ENCODE measurements at places on chromosomes 6 and 20.
A peak's percentile ranks its signal among the peaks of the same experiment; 100 is the strongest.

- no peak for DNase-seq
These were observed 39.9 kb downstream of the ZNF391 start for GRCh38 chr6:27428502-27428901.

- no peak for DNase-seq
These were observed 20.0 kb downstream of the PPP1R3G start for GRCh38 chr6:5105146-5105545.

DNA sequence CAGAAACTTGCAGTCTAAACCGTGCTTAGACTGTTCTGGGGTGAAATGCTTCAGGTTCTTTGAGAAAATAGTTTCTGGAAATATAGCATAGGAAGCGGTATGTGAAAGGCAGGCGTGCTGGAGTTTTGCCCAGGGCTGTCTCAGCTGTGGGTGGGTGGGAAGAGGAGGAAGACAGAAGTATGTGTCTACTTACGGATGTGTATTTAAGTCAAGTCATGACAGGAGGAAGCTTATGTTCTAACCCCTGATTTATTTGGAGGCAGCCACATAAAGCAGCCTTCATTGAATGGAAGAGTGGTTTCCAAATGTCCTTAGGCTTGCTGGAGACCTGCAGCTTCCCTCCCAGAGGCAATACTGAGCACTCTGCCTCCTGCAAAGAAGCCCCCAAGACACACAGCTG lies 345.8 kb upstream of the PRND start:
- DNase-seq, result no peak

DNA sequence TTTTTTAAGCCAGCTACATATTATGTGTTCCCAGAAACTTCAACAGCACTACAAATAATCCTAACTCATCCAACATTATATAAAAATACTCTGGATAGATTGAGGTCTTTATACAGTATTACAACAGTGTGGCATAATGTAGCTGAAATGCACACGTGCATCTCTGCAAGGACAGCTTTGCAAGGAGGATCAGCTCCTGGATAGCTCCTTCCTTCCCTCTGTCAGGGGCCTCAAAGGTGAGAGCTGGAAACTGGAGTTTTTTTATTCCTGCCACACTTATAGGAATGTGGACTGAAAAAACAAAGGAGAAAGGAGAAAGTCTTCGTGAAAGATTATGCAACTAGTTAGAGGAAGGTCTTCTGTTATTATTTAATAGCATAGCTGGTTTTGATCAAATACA lies 53.1 kb downstream of the PLG start:
- DNase-seq, result no peak

- no peak for DNase-seq
These were observed 988 bp downstream of the TXNDC5 start for GRCh38 chr6:7909323-7910276.

DNA sequence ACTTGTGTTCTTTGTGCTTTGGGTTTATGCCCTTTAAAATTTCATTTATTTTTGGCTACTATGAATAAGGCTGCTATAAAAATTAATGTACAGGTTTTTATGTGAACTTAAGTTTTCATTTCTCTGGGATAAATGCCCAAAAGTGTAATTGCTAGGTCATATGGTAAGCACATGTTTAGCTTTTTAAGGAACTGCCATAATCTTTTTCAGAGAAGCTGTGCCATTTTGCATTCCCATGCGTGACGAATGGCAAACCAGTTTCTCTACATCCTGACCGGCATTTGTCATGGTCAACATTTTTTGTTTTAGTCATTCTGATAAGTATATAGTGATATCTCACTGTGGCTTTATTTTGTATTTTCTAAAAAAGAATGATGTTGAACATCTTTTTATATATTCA lies 236.0 kb upstream of the SGK1 start:
- no peak for DNase-seq

GRCh38 chr20:13288357-13288756 lies 67.3 kb downstream of the ISM1 start:
- DNase-seq, result no peak

DNA sequence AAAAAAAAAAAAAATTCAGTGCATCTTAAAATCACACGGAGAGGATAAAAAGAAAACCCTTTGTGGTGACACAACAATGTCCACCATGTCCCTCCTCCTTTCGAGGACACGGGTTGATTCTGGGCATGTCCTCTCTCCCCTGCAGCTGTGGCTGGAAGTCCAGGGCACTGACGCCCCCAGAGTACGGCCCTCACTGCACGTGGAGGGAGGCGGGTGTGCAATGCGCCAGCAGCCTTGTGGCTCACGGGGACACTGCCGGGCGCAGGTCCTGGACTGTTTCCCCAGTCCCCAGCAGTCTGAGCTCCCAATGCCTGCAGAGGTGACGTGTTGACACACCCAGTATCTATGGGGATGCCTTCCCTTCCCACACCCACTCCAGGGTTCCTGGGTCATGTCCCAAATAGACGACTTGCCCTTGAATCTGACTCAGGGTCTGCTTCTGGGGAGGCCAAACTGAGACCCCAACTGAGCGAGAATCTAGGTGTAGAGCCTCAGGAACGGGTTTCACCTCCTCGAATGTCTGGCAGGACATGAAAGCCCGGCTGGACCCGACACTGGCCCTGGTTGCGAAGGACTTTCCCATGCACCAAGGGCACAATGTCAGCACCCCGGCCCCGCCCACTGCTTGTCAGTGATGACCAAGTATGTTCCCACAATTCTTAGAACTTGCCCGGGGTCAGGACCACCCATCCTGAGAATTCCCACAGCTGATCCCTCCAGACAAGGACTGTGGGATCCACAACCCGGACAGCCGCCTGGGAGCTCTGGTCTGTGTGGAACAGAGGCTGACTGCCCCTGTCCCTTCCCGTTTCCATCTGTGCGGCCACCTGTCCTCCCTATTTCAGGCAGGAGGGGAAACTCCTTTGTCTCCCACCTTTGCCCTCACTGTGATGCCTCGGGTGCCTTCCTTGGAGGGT lies 425.1 kb upstream of the SULF2 start:
- DNase-seq, result no peak

GRCh38 chr6:33207552-33208090 lies 679 bp upstream of the RING1 start:
- DNase-seq, result no peak

- DNase-seq, result no peak
These were observed 151.7 kb downstream of the DST start for GRCh38 chr6:56490993-56491392.

DNA sequence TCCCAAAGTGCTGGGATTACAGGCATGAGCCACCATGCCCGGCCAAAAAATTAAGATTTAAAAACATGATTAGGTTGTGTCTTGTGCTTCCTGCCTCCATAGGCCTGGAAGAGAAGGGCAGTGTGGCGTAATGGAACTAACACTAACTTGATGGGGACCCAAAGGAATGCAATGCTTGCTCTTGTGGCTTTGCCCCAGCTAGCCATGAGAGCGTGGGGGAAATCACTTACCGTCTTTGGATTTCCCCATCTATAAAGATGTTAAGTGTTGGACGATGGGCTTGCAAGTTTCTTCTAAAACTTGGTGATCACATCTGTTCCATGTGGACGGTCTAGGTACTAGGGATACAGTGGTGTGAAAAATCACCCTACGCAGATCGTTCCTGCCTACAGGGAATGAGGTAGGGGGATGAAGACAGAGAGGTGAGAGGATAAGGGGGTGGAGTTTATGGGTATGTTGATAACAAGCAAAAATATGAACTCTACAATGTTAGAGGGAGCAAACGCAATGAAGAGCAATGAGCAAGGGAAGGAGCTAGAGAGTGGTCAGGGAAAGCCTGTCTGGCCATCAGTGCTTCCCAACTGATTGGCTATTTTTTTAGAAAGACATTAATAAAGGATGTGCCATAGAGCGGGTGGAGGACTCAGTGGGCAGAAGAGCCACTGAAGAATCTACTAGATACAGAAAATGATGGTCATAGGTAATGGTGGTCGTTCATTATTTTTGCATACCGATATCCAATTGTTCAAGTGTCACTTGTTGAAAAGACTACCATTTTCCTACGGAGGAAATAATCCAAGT lies 165.2 kb downstream of the BCAS1 start:
- no peak for DNase-seq

GRCh38 chr6:145783796-145784195 lies 30.8 kb downstream of the FBXO30 start:
- DNase-seq, result no peak

DNA sequence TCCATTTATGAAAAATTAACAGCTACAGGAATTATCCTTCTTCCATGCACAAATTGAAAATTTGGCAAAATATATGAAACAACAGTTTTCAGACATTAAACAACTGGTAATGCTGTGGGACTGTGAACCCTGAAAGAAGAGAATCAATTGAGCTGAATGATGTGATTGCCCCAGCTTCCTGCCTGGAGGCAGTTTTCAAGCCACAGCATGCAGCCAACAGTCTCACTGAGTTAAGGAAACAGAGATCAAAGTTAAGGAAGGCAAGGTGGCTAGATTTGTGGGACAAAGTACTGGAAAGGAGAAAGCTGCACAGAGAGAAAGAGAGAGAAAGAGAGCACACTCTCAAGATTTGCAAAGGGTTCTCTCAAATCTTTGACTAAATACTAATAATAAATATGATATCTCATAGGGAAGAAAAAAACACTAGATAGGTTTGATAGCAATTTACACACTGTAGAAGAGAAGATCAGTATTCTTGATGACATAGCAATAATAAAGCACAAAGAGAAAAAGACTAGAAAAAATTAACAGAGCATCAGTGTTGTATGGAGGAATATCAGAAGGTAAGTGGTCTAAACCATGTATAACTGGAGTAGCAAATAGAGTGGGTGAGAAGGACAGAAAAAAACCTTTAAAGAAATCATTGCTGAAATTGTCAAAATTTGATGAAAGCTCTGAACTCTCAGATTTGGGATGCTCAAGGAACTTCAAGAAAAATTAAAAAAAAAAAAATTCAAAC lies 70.1 kb upstream of the CNKSR3 start:
- DNase-seq, result no peak

GRCh38 chr20:19012676-19013075 lies 199.1 kb downstream of the SCP2D1 start:
- no peak for DNase-seq

GRCh38 chr6:164427728-164428402 lies 881.5 kb downstream of the C6orf118 start:
- DNase-seq, result no peak

DNA sequence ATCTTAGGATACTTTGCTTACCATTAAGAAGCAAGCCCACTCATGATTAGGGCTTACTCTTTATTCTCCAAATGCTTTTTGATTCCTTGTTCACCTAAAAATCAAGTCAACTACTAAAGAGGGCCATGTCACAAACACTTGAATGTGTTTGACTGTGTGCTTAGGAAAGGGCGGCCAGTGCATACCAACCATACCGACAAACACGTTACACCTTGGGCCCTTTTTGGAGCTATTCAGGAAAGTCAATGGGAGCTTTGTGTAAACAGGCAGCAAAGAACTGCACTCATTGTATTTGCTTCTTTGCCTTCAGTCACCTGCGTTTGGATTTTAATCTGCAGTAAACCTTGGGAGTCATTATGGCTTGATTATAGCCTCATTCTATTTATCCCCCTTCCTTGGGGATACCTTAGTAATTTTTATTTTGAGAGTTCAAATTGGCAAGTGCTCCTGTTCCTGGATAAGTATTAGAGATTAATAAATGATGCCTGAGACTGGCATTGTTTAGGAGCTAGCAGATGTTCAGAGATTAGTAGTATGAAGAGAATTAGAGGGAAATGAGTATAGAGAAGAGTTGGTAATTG lies 102.6 kb upstream of the HDGFL1 start:
- DNase-seq, result no peak

DNA sequence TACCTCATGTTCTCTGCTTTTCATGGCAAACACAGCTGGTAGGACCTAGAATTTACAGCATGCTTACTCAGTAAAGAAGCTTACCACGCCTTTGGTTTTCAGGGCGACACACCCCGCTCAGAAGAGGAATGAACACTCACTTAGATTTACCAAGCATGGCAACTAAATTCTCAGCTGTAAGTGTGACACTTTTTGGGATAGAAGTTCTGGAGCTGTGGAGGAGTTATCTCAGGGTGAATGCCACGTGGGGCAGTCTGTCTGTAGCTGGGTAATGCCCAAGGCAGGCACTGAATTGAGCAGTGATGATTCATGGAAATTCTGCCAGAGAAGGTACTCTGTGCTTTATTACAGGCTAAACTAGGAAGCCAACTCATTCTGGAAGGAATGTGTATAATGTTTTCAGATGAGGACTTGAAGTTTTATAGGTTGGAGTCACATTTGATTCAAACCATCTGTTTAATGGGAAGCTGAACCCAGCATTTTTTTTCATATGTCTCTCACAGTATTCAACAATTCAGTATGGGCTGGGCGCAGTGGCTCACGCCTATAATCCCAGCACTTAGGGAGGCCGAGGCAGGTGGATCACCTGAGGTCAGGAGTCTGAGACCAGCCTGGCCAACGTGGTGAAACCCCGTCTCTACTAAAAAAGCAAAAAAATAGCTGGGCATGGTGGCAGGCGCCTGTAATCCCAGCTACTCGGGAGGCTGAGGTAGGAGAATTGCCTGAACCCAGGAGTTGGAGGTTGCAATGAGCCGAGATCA lies 3.5 kb upstream of the PRIM2 start:
- DNase-seq, result no peak

DNA sequence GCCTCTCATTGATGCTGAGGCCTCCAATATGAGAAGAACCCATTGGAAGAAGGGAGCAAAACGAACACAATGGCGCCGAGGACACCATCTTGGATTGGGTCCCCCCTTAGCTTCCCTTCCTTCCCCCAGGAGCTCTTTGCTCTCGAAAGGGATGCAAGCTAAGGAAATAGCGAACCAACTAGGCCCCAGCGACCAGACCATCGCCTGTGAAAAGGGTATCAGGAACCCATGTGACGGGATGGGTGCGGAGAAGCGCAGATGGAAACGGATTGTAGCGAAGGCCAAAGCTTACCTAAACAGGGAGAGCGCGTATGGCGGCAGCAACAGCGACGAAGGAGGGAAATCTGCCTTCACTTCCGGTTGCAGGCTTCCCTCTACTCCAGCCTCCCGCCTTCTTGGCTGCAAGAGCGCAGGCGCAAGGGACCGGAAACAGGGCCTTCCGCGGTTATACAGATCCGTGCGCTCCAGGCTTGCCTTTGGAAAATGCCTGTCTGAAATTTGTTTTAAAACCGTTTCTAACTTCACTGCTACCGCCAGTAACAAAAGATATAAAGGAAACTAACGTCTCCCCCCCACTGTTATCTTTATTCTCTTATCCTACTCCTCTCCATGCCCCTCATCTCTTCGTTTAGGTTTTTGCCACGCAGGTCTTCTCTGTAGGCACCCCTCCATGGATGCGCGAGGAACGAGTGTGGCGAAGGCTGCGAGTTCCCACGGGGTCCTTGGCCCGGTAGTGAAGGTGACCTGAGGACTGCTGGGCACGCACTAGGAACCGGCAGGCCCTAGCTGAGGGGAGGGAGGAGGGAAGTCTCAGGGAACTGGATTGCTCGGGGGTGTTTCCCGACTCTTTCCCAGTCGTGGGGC lies at the start of gene DDX39B:
Gene DDX39B, minus strand, starts transcription at position 346 of the 864 bp plus-strand sequence. CDS start 1,471 bp downstream, outside the sequence.
- DNase-seq, result peak; percentile 73

Measured in stimulated activated CD8-positive, alpha-beta memory T cell treated with anti-CD3 and anti-CD28 coated beads, Interleukin-15, amount 100 ng/mL, for 24 hours (primary cell).